ENCODE measurements at places on chromosomes 7 and 10. TPM values are rescaled to one million over a fixed set of nuclear protein-coding genes. Genes with fewer than 3 reads are reported as not detected.
A peak's percentile ranks its signal among the peaks of the same experiment; 100 is the strongest.

GRCh38 chr7:70406186-70406949 is 725.6 kb upstream of the GALNT17 start:
- DNase-seq: no peak

The FRMPD2 gene
- not detected for polyA plus RNA-seq

GRCh38 chr10:121822180-121822579 is 105.7 kb downstream of the ATE1 start:
- DNase-seq: no peak

The CPN1 gene
- not detected for polyA plus RNA-seq

The PAPSS2 gene
- 6.3 TPM for polyA plus RNA-seq

The SKAP2 gene
- not detected for polyA plus RNA-seq

DNA sequence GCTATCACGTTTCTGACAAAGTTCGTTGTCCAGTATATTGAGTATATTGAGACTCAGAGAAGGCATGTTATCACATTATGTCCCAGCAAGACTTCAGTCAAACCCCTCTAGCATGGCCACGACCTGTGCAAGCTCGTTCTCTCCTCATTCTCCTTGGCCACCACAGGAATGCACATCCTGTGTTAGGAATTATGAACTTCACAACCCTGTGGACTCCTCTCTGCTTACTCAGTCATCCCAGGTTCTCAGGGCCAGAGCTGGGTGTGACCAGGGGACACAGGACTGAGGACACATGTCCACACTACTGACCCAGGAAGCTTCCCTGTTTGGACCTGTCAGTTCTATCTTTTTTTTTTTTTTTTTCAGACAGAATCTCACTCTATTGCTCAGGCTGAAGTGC is 4.4 kb downstream of the SH2D4B start:
- DNase-seq: no peak

The KIAA1549 gene
- 13.0 TPM for polyA plus RNA-seq

DNA sequence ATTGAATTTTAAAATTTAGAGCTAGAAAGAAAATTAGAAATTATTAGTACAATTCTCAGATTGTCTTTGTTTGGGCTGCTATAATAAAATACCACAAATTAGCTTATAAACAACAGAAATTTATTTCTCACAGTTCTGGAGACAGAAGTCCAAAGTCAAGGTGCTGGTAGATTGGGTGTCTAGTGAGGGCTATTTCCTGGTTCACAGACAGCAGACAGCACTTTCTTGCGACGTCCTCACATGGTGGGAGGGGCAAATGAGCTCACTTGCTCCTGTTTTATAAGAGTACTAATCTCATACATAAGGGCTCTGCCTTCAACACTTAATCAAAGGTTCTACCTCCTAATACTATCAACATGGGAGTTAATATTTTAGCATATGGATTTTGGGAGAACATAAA is 134.1 kb downstream of the MDFIC start:
- DNase-seq: no peak

- DNase-seq: no peak
Measured at GRCh38 chr7:116216956-116217571, 6.7 kb downstream of the TES start.

DNA sequence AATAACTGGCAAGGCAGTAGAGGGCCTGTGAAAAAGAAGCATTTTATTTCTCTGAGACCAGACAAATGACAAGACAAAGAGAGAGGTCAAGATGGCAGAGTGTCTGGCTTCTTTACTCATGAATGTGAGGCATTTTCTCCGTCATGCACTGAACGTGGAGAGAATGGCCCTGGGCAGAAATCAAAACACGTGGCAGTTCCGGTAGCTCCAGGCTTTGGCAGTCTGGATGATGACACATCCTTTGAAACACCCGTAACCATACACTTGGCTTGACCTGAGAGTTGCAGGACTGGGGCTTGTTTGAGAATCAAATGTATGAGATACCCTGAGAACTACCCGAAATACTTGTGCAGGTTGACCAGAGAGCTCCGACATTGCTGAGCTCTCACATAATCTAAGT is 537.6 kb downstream of the ACTR3B start:
- DNase-seq: no peak

DNA sequence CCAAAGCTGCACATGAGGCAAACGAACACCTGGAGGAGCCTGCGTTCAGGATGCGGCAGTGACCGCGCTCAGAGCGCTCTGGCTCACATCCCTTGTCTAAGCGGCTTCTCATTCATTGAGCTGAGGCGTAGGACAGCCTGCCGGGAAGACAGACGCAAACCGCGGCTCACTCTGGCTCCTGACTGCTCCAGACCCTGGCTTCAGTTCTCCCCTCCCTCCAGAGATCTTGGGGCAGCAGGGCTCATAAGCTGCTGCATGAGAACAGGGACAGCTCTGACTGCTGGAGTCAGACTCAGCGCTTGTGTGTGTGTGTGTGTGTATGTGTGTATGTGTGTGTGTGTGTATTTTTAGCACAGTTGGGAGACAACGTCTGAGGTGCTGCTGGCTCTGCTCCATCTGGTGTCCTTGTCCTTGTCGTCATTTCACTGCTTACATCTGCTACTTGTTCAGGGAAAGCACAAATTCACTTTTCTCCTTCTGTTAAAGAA is 15.8 kb upstream of the LYZL2 start:
- DNase-seq: peak; percentile 70

The BMI1 gene
- 69.0 TPM for polyA plus RNA-seq

The GIMAP7 gene
- polyA plus RNA-seq: 9.0 TPM

The RNF148 gene
- not detected for polyA plus RNA-seq

GRCh38 chr10:10500937-10501336 is 516.7 kb upstream of the CELF2 start:
- no peak for DNase-seq

The GPR15LG gene
- polyA plus RNA-seq: not detected

The EPO gene
- polyA plus RNA-seq: not detected

DNA sequence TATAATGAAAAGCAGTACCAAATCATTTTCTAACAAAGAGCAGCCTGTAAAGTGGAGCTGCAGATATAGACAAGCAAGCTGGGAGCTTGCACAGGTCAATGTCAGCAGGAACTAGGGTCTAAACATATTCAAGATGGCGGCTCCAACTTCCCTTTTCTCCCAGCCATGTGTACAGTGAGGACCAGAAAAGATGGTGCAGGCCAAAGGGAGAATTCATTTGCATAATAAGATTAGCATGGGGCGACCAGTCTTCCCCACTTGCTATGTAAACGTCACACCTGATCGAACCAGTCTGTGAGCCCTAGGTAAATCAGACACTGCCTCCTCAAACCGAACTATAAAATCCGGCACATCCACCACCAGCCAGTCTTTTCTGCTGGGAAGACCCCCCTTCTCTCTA is 4.4 kb upstream of the RAPGEF5 start:
- no peak for DNase-seq

DNA sequence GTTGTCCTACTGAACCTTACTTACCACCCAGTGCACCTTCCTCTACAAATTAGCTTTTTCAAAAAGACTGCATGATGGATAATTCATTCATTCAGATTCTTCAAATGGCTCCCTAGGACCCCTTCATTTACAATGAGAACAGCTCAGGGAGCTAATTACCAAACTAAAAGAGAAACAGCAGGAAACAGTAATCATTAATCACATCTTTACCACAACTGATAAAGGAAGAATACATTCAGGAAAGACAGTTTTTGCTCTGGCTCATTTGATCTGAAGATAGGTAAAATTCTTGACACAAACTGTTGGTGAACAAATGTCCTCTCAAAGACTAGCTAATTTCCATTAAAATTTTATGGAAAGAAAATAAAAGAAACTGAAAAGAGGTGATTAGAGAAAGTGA is 1652.7 kb upstream of the LRRTM3 start:
- DNase-seq: no peak

DNA sequence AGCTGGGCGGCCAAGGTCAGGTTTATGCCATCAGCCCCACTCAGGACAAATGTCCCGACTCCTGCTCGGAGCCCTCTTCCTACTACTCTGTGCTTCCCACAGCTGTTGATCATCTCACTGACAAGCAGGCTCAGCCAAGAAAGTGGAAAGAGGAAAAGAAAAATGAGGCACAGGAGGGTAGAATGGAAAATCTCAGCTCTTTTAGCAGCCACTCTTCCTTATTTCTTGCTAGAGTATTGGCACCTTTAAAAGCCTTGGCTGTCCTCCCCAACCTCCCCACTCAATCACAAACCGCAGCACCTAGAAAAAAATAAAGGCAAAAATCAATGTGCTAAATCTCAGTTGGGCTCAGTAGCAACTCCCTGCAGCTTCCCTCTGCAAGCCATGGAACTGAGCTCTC is 35.3 kb upstream of the AGK start:
- DNase-seq: peak; percentile 21

GRCh38 chr7:17244786-17245185 is 53.7 kb upstream of the AHR start:
- no peak for DNase-seq

The PON1 gene
- polyA plus RNA-seq: 0.43 TPM

- no peak for DNase-seq
Measured at GRCh38 chr7:106717254-106717954, 56.4 kb upstream of the CCDC71L start.

The ATRNL1 gene
- polyA plus RNA-seq: 3.5 TPM

The FAM237B gene
- polyA plus RNA-seq: not detected

DNA sequence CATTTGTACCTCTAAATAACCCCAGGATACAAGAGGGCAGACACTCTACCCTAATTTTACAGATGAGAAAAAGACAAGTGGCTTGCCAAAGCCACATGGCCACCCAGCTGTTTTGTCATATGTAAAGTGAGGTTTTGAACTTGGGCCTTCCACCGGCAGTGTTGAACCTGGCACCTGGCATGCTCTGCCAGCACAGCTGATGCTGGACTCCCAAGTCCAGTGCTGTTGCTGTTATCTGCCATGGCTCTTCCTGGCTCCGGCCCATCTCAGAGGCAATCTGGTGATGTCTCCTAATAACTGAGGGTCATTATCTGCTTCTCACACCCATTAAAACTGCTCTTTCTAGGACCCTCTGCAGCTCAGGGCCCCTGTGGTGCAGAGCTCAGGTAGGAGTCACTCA is 25.0 kb downstream of the BCCIP start:
- DNase-seq: no peak

- DNase-seq: no peak
Measured at GRCh38 chr7:1804310-1804709, 134.2 kb downstream of the ELFN1 start.

DNA sequence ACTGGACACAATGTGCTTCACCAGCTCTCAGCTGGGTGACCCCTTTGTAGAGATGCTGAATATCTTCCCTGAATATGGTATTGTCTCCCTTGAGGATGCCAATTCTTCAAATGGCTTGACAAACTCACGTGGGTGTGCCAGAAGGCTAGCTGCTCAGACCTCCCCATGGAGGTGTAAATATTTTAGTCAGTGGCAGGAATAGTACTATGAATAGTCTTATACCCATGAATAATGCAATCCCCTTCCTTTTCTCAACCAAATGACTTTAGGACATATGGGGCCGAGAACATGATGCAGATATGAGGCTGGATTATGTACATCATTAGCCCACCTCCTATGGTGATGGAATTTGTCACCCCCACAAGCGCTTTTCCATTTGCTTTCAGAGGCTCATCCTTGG is 401.8 kb downstream of the ADRA2A start:
- no peak for DNase-seq

GRCh38 chr10:44426247-44427034 is 41.5 kb upstream of the CXCL12 start:
- no peak for DNase-seq

The HYAL4 gene
- not detected for polyA plus RNA-seq

The WNT8B gene
- polyA plus RNA-seq: 0.15 TPM

The COL1A2 gene
- 4,539 TPM for polyA plus RNA-seq

The IFRD1 gene
- 28.5 TPM for polyA plus RNA-seq

DNA sequence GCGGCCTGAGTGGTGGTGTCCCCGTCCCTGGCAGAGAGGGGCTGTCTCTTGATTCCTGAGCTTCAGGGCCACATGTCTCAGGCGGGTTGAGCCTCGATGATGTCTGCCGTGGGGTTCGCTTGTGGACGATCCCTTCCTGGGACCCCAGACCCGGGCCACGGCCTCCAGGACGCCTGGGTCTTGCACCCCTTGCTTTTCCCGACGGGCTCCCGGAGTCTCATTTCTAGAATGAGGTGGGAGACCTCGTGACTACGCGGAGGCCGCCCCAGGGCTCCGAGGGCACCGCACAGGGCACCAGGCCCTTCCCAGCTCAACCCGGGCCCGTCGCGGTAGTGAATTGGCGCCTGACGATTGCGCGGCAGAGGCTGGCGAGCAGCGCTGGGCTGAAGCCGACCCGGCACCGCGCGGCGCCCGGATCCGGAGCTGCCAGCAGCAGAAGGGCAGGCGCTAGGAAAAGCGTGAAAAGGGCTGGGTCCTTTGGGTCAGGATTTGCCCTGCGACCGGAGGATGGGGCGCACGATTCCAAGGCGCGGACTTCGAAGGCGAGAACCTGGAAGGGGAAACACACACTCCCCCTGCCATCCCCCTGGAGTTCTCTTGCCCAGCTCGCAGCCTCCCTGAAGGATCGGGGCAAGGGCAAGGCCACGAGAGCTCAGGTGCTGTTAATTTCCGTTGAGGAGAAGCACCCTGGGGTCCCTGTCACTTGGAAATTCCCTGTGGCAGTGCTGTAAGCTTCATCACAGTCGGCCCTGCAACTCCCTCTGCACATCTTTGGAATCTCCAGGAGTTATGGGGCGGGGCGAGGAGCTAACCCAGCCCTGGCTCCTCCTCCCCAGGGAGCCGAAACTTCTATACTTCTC is 15.5 kb downstream of the TLX1 start:
- no peak for DNase-seq

DNA sequence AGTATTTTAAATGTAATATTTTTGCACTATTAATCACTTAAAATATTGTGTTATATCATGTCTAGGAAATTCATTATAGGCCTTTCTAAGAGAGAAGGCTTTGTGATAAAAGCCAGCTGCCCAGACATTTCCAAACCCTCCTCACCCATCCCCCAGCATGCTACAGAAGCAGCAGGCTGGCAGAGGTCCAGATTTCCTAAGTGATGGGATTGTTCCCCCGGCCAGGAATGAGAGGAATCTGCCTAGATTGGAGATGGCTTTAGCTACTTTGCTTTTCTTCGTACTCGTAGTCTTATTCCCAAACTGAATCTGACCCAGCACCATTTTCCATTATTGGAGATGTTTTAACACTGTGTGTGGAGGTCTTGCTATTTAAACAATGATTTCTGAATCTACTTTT is 29.4 kb downstream of the CDK14 start:
- peak; percentile 52 for DNase-seq

DNA sequence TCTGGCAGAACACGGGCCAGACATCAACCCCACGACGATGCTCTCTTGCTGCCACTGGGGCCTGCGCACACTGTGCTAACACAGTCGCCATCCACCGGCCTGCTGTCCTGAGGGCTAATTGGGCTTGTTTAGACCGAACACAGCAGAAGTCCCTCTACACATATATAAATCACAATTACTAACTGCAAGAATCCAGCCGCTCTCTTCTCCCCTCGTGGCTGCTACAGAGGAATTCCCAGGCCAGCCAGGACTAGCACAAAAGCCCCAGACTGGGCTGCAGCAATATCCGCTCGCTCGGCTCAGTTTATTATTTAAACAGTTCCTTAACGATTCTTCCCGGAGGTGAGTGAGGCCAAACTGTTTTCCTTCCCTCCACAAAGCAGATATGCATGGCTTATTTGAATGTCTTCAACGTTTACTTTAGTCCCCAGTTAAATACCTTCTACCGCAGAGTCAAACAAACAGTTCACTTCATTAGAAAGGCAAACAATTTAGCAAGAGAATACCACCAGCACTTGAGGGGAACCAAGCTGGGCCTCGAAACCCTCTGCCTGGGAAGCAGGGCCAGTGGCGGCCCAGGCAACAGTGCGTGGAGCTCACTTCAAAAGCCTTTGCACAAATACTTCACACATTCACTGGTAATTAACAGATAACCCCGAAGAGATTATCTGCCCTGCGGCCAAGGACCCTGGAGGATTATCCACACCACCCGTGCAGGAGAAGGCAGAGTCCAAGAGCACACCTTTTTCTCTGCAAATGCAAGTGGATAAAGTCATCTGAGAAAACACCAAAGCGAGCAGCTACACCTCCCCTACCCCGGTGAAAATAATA is 145.3 kb downstream of the GLI3 start:
- peak; percentile 48 for DNase-seq

All from muscle of arm (tissue), 14 donors.